Stimulated activated CD4-positive, alpha-beta T cell treated with anti-CD3 and anti-CD28 coated beads, Interleukin-4, amount 100 ng/mL, for 4 hours (primary cell): ENCODE measurements at places on chromosomes 11 and 22.

DNA sequence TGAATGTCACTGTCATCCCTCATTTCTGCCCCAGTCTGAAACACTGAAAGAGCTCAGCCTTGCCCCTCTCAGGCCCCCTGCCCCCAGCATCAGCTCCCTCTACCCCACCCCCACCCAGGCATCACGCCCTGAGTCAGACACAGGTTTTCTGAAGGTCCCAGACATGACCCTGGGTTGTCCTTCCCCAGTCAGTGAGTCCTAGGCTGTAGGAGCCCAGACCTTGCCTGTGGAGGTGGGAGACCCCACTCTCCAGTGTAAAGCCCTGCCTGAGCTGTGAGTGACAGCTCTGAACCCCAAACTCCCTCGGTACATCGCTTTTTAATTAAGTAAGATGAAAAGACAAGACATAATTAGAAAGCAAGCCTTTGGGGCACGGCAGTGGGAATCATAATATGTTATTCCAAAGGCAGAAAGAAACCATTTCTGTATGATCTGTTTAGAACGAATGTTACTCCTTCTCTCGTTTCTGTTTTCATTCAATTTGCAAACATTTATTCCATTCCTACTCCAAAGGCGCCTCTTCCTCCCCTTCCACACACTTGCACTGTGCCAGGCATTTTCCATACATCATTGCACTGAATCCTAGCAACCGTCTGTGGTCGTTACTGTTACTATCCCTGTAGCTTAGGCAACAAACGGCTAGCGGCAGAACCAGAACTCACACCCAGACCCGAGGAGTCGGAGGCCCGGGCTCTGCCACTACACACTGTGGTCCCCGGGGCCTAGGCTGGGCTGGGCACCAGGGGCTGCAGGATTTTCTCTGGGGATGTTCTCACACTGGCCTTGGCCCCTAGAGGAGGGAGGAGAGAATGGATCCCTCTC is 63.4 kb downstream of the CD6 start:
- DNase-seq, result no peak

DNA sequence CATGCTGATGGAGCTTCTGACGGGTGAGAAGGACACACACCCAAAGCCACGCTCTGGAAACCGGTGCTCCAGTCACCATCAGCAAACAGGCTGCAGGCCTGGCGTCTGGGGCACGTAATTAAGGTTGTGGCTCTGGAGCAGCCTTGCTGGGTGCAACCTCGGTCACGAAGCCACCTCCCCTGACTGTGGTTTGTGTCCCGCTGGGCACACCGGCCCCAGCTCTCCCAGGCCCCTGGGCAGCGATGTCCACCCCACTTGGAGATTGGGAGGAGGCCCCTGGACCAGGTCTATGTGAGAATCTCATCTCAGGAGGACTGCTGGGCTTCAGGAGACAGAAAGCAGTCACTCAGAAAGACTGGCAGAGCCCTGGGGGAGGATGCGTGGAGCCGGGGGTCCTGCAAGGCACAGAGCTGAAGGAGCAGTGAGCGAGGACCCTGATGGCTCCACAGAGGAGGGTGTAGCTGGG is 631.6 kb downstream of the BRD1 start:
- no peak for DNase-seq

GRCh38 chr22:37331034-37331428 is 48.7 kb downstream of the CYTH4 start:
- no peak for DNase-seq

GRCh38 chr22:48744967-48745841 is 1082.5 kb downstream of the BRD1 start:
- DNase-seq, result no peak

GRCh38 chr11:11813288-11813962 is 28.3 kb upstream of the USP47 start:
- no peak for DNase-seq

DNA sequence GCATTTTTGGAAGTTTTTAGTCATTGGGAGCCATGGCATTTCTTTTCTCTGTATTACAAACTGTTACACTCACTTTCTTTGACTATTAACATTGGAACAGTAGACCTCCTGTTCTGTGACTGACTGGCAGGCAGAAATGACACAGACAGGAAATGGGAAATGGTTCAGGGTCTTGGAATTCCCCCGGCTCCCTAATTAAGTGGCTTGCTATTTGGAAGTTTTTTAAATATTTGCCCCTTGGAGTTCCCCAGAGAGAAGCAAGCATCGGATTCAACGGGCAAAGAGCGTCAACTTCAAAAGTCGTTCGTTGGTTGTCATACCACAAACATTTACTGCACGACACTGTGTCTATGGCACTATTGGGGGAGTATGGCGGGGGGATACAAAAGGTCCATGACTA is 1.1 kb upstream of the BIRC2 start:
- no peak for DNase-seq

- no peak for DNase-seq
These were observed 15.4 kb downstream of the OR52K2 start for GRCh38 chr11:4464216-4465159.
